ENCODE measurements at places on chromosomes 11 and 22. TPM values are rescaled to one million over a fixed set of nuclear protein-coding genes. Genes with fewer than 3 reads are reported as not detected.

The CBLIF gene
- not detected for polyA plus RNA-seq

The RAG1 gene
- 3.2 TPM for polyA plus RNA-seq

The MIAT gene
- 0.53 TPM for polyA plus RNA-seq

The ASCL2 gene
- 1.8 TPM for polyA plus RNA-seq
